Skeletal muscle cell (primary cell): ENCODE measurements at places on chromosomes 2 and 18.
A peak's percentile ranks its signal among the peaks of the same experiment; 100 is the strongest.

DNA sequence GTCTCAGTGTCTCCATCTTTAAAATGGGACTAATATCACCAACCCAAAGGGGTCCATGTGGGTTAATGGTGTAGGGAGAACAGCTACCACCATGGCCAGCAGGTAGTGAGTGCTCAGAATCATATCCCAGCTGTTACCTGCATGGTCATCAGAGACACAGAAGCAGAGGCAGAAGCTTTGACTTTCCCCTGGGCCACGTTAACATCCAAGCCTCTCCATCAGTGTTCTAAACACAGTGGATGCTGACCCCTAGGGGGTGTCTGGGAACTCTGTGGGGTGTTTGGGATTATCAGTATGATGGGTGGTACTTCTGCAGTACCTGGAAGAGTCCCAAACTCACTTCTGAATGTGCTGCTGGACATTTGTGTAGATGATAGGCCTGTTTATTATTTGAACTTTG, 93.6 kb downstream of the GYPC start:
- no peak for DNase-seq

- DNase-seq = no peak
Observed at GRCh38 chr2:230895536-230896345, 29.3 kb downstream of the GPR55 start.

DNA sequence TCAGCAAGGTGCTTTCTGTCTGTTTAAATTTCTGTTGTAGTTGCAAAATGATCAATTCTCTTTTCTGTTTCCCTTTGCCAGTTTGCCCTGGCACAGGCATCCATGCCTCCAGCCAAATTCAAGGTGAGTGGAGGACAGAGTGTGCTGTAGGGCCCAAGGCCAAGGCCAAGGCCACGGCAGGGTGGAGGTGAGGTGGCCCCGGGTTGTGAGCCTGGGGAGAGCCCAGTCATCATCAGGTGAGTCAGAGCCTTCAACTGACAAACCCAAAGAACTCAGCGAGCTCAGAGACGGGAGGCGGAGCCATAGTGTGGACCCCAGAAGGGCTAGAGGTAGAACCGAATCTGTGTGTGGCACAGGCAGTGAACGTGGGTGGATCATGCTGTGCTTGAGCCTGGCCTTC, 55.7 kb downstream of the BCL2L11 start:
- DNase-seq = no peak

GRCh38 chr2:25614711-25615110, 58.7 kb downstream of the DTNB start:
- DNase-seq = no peak

- DNase-seq = peak; percentile 80
Observed at GRCh38 chr2:101396316-101396717, 9.0 kb upstream of the CREG2 start.

- no peak for DNase-seq
Observed at GRCh38 chr2:111702119-111702803, 181.7 kb downstream of the ANAPC1 start.

DNA sequence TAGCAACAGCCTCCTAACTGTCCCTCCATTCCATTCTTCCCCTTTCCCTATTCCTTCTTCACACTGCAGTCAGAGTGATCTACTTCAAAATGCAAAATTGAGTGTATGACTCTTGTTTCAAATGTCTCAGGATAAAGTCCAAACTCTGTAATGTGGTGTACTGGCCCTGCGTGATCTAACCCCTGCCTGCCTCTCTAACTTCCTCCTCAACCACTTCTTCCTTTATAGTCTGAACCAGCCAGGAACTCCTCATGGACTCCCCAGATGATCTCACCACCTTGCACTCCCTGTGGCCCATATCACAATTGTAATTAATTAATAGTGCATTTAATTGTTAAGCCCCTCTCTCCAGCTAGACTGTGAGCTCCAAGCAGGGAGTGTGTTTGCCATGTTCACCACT, 3.1 kb upstream of the B3GNT2 start:
- DNase-seq = no peak

GRCh38 chr2:168434146-168434545, 21.9 kb upstream of the CERS6 start:
- DNase-seq = no peak

- no peak for DNase-seq
Observed at GRCh38 chr2:84212611-84213314, 246.3 kb downstream of the SUCLG1 start.

- DNase-seq = no peak
Observed at GRCh38 chr2:19371996-19372582, 13.7 kb upstream of the OSR1 start.

GRCh38 chr2:190840569-190841172, 40.0 kb upstream of the GLS start:
- no peak for DNase-seq

GRCh38 chr2:15673919-15674636, 82.4 kb downstream of the DDX1 start:
- DNase-seq = peak; percentile 24

GRCh38 chr2:212730994-212731393, 192.4 kb upstream of the ERBB4 start:
- DNase-seq = no peak

GRCh38 chr2:24164416-24164973, 10.4 kb upstream of the FAM228A start:
- DNase-seq = no peak

DNA sequence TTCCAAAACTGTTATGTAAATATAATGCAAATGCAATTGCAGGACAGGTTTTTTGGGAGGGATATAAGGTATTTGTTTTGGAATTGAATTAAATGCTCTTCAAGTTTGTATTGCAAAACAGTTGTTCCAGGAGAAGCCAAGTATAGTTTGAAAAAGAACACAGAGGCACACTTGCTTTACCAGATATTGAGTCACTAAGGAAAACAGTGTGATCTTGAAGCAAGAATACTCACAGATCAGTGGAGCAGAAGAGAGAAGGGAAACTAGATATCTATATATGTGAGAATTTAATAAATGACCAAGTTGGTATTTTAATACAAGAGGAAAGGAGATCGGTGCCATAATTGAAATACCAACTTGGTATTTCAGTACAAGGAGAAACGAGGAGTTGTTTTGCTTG, 178.9 kb downstream of the CAPN13 start:
- DNase-seq = peak; percentile 36

DNA sequence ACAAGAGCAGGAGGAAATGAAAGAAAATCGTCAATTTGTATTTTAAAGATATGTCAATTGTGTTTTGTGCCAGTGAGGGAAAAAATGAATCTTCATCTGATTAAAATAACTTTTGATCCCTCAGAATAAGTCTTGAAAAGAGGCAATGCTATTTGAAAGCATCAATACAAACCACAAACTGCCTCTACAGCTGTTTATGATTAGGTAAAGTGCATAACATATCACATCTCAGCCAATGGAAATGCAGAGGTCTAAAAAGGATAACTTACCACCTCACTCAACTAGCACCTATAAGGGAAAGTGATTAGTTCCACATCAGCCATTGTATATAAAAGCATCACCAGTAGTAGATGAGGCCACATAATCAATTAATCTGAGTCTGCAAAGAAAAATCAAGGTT, 492.2 kb upstream of the CDH2 start:
- DNase-seq = no peak

- peak; percentile 39 for DNase-seq
Observed at GRCh38 chr2:71452565-71452964, 796 bp upstream of the DYSF start.

GRCh38 chr2:230007931-230008707, 60.6 kb downstream of the SLC16A14 start:
- DNase-seq = peak; percentile 14

DNA sequence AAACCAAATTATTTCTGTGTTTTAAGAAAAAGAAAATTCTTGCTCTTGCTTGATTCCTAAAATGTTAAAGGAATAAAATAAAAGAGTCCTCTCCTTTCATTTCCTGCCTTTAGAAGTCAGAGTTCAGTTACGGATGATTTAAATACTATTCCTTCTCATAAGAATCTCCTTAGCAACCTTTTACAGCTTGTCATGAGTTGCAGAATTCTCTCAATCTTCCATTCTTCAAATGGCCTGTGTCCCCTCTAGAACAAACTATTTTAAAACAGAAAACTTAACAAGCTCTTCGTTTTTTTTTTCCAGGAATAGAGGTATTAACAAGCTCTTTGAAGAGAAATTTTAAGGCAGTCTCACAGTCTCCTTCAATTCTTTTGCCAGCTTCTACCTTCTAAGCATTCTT, 42.2 kb downstream of the SPIRE1 start:
- no peak for DNase-seq

- no peak for DNase-seq
Observed at GRCh38 chr2:55169359-55169758, 62.7 kb downstream of the CLHC1 start.

DNA sequence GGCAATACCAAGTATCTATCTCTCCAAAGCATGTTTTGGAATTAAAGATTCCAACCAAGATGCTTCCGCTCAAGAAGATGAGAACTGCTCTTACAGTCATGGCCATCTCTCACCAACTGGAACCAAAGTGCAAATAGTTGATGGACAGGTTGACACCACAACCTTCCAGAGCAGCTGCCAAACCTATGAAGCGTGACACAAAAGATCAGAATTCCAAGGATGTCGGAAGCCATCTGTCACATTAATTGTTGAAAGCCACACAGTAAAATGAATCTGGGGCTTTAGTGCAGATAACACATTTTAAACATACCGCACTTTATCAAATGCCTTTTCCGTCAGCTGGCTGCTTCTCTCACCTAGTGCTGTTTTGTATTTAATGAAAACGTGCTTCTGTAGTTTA, 195.7 kb downstream of the CDH20 start:
- DNase-seq = no peak

DNA sequence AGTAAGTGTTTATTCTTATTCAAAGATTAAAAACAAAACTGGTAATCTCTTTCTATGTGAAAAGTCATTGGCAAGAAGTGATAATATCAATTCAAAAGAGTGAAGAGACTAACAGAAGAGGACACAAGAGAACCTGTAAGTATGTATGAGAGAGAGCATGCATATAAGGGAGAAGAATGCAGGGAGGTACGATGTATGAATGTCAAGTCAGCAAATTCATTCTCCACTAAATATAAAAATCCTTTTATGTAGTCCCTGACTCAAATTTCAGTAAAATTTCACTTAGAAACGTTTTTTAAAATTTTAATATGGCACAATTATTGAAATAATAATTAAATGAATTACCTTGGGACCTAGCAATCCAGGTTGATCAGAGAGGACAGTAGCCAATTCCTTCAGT, 55.3 kb downstream of the NCKAP1 start:
- no peak for DNase-seq
